ENCODE measurements at places on chromosomes 16 and 17.

DNA sequence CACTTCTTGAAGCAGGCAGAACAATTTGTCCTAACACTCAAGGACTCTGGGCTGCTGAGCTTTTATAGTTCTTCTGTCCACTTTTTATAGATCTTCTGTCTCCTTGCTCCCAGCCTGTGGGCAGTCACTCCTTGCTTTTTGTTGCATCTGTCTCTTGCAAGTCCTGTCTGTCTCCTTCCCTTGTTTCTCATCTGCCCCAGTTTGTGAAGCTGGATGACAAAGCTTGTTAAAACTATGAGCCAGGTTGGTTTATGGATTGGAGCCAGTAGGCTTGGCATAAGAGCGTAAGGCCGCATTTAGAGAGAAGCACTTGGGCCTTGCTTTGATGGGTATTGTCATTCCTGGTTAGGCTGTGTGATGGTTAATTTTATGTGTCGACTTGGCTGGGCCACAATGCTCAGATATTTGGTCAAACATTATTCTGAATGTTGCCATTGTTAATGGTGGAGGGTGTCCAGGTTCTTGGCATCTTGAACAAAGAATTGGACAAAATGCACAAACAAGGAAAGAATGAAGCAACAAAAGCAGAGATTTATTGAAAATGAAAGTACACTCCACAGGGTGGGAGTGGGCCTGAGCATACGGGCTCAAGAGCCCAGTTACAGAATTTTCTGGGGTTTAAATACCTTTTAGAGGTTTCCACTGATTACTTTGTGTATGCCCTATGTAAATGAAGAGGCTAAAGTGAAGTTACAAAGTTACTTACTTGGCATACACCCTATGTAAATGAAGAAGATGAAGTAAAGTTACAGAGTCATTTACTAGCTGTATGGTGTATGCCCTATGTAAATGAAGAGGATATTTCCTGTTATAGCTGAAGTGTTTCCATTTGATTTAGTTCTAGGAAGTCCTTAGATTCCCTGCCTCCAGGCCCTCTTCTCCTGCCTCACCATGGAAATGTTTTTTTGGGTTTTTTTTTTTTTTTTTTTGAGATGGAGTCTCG lies 8.0 kb upstream of the CPPED1 start:
- no peak for DNase-seq

GRCh38 chr17:73799781-73800627 lies 155.8 kb upstream of the SDK2 start:
- no peak for DNase-seq

GRCh38 chr16:10552998-10553491 lies 27.4 kb downstream of the EMP2 start:
- peak; percentile 39 for DNase-seq

GRCh38 chr17:73875346-73875745 lies 231.1 kb upstream of the SDK2 start:
- no peak for DNase-seq

GRCh38 chr17:60327901-60328273 lies 64.0 kb downstream of the USP32 start:
- DNase-seq = no peak
